ENCODE measurements at places on chromosomes 16 and 17.

GRCh38 chr17:41199421-41200078 lies 9.9 kb downstream of the KRTAP9-1 start:
- no peak for DNase-seq

DNA sequence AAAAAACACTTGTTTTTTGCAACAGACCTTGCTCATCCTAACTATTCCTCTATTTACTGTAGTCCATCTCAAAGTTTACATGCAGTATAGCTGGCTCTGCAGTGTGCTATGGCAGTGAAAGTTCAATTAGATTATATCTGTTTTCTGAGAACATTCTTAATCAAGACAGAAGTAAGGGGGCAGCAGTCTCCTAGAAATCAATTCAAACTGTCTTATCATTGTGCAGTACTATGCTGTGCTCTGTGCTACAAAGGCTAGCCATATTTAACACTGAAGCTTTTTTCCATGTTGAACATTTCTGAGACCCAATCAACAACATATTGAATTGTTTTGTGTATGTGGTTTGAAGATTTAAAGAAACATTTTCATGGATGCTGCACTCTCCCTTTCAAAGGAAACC lies 11.4 kb downstream of the NETO2 start:
- DNase-seq, result no peak

DNA sequence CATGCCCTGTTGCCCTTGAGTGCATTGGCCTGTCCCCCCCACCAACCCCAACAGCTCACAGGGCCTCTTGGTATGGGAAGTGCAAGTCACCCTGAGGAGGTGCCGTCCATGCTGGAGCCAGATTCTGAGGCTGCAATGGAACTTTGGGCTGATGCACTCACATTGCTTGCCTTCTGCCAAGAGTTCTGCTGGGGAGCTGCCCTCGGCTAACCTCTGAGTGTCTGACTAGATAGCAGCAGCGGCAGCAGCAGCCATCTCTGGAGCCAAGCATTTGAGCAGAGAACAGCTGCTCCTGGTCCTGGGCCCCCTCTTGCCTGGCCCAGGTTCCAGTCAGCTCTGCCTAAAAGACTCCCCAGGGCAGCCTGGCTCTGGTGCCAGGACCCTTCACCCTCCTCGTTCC lies 61.5 kb downstream of the GNAO1 start:
- DNase-seq, result no peak

DNA sequence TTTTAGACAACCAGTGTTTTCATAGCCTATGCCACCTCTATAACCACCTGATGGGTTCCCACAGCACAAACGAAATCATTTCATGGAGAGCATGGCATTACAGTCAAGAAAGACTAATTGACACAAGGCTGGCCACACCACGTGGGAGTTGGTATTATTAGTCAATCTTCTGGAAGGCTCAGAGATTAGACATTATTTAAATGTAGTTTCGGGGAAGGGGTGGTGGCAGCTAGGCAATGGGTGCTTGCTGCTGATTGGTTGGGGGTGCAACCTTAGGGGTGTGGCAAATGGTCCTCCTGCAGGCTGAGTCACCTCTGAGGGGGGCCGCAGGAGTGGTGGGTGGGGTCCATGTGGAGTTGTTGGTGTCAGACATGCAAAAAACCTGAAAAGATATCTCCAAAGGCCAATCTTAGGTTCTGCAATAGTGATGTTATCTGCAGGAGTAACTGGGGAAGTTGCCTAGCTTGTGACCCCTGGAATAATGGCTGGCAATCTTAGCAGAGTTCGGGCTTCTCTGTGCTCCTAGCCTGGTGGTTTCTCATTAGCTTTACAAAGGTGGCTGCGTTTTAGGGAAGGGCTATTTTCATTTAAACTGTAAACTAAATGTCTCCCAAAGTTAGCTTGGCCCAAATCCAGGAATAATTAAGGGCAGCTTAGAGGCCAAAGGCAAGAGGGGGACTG lies 4.6 kb downstream of the TEN1 start:
- DNase-seq, result no peak

GRCh38 chr16:84569382-84569987 lies 48.4 kb downstream of the COTL1 start:
- no peak for DNase-seq

- no peak for DNase-seq
Measured at GRCh38 chr17:74770498-74771318, 5.4 kb downstream of the NAT9 start.

- no peak for DNase-seq
Measured at GRCh38 chr17:43956222-43956621, 2.5 kb upstream of the PYY start.

GRCh38 chr16:80564394-80564793 lies 23.6 kb downstream of the DYNLRB2 start:
- DNase-seq, result no peak

DNA sequence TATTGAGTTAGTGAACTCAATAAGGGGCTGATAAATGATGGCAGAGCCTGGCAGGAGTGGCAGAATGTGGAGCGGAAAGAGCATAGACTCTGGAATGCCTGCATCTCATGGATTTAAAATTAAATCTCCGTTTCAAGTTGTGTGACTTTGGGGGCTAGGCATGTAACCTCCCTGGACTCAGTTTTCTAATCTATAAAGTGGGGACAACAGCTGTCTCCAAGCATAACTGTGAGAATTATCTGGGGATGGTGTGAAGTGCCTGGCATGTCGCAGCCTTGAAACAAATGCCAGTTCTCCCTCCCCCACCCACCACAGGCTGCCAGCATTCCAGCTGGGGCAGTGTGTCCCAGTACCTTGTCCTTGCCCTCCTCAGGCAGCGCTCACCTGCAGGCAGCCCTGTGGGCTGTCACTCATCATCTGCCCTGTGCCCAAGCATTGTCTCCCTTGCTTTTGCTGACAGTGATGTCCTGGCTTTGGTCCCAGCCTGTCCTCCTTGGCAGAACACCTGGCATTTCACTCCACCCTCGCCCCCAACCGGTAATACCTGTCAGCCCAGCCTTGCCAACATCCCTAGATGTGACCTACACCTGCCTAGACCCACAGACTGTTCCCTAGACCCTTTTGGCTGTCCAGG lies 129.6 kb downstream of the MRM1 start:
- no peak for DNase-seq

GRCh38 chr17:57570724-57571344 lies 174.3 kb downstream of the CCDC182 start:
- no peak for DNase-seq

DNA sequence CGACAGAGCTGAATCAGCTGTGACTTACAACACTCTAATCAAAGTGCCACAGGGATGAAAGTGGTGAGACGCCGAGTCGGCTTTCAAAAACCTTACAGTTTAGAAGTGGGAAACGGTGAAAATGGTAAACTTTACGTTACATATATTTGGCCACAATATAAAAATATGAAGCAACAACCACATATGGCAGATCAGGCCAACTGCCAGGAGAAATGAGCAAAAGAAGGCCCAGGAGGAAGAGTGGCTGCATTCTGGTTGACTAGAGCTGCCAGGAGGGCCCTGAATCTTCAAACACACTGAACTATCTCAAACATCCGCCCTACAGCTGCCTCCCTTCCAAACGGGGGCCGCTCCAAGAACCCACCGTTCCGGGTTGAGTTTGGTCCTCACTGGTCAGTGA lies 56.3 kb downstream of the MRM3 start:
- no peak for DNase-seq

- DNase-seq, result no peak
Measured at GRCh38 chr17:5975661-5976060, 94.5 kb upstream of the WSCD1 start.

DNA sequence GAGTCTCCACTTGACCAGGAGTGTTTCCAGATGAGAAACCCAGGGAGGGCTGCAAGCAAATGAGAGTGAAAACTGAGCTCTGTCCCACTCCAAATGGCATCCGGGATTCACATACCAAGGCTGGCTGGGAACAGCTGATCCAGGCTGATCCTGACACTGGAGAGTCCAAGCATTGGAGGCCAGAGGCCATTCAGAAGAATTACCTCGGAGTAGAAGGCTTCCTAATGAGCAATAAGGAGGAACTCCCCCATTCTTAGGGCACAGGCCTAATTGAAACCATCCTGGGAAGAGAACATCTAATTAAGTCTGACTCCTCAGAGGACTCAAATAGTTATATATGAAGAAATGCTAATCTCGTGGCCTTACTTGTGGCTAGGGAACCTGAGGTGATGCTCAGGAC lies 142.8 kb downstream of the PRKCA start:
- no peak for DNase-seq

DNA sequence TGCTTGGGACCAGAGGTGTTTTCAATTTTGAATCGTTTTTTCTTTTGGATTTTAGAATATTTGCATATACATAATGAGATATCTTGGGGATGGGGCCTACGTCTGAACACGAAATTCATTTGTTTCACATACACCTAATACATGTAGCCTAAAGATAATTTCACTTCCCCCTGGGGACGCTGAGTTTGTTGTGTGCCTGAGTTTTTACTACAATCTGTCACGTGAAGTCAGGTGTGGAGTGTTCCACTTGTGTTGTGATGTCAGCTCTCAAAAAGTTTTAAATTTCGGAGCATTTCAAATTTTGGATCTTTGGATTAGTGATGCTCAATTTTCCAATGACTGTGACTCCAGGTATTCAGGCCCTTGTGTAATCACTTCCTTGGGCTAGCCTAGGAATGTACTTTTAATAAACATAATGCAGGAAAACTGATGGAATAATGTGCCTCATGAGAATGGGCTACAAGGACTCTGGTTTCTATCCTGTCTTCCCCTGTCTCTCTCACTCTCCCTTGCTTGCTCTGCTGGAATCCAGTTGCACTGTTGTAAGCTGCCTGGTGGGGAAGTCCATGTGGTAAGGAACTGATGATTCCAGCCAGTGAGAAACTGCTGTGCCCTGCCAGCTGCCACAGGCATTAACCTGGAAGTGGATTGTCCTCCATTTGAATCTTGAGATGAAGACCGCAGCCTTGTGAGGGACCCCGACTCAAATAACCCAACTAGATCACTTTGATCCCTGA lies 403.8 kb downstream of the SHISA9 start:
- DNase-seq, result no peak

- DNase-seq, result no peak
Measured at GRCh38 chr17:15446036-15446435, 21.4 kb downstream of the CDRT4 start.

DNA sequence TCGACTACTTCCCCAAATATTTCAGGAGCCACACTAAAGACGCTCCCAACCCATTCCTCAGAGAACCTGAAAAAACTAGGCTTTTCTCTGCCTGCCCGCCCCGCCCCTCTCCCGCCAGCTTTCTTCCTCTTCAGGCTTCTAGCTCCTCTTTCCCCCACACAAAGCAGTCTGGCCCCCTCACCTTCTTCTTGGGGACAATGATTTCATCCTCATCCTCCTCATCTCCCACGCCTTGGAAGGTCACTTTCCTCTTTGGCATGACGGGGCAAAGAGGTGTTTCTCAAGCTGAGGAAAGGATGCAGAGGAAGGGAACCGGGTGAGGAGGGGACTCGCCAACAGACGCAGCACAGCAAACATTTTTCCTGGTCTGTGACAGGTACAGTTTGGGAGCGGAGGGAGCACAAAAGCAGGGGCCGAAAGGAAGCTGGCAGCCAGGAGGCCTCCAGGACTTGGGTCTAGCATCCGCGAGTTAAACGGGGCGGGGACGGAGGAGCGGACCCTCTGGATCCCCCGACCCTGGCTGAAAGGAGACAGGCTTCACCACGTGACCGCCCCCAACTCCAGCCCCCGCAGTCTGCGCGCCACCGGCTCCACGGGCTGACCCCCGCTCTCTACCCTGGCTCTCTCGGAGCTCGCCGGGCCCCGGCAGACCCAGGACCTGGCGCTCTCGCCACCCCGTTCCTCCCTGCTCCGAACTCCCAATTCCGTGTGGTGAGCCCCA lies 525 bp downstream of the CD2BP2 start:
- DNase-seq, result no peak

DNA sequence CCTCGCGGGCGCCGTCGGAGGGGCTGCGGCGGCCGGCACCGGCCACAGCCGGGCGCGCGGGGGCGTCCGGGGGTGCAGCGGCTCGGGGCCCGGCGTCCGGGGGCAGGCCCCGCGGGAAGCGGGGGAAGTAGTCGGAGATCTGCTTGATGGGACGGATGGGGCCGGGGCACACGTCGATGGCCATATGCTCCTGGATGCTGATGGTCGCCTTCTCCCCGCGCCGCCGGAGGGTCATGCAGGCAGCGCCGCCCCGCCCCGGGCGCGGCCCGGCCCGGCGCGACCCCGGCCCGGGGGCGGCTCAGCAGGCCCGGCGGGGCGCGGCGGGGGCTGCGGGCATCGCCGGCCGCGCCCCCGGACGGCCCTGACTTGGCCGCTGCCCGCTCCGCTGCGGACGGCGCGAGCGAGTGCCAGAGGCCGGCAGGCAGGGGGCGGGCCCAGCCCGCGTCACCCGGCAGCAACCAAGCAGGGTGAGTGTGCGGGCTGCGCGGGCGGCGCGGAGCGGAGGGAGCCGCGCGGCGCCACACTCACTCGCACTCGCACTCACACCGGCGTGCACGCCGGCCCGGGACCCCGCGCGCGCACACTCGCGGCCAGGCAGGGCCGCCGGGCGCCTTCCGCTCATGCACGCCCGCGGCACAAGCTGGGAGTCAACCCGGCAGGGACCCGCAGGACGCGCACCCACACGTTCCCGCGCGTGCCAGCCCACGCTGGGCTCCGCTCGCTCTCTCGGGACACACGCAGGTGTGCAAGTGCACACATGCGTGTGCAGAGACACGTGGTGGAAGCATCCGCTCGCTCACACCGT lies at the start of gene DOC2B:
Gene DOC2B, minus strand, starts transcription at position 406 of the 805 bp plus-strand sequence. Its CDS starts 171 bp downstream, at position 235.
- DNase-seq, result no peak

GRCh38 chr16:88130016-88130415 lies 178.8 kb downstream of the BANP start:
- no peak for DNase-seq

DNA sequence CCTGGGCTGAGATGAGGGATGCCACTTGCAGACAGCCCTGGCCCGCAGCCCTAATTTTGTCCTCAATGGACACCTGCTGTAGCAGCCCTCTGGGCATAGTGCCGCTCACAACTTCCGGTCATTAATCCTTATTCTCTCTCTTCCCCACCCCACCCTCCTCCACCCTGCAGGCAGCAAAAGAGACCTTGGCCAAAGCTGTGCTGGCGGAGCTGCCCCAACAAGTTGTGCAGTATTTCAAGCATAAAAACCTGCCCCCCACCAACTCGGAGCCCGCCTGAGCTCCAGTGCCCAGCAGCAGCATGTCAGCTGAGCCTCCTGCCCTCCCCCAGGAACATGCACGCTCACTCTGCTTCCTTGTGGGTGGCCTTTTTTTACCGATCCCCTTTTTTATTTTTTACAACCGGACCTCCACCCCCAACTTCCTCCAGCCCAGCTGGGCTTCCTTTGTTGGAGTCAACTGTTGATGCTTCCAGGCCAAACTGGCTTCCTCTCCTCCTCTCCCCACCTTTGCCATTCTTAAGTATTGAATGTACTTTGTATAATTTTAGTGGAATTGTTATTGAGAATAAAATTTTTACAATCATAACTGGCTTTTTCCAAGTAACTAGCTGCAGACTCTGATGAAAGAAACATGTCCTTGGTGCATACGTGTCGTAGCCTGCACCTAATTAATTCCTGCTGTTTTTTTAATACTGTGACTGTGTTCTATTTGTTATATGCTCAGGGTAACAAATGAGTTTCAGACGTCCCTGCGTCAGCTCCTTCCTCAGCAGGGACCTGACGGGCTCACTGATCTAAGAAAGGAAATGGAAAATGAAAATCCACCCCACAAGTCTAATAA lies 38.2 kb downstream of the PSME3IP1 start:
- no peak for DNase-seq
